ENCODE measurements at places on chromosomes 6 and 20.

DNA sequence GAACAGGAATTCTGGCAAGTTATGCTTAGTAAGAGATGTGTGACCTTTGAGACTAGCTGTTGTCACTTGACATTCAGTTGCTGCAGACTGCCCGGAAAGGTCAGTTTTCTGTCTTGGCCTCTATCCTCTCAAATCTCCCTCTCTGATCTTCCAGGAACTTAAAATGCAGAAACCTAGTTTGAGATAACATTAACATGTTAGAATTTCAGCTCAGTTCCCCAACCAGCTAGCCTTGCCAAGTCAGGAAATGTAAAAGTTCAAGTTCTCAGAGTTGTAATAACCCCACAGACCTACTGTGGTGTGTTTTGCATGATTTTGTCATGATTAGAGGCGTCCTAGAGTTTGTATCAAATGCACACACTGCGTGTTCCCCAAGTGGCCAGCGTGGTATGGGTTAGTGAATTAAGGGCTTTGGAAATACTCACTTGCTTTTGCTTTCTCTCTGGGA lies 46.6 kb downstream of the DUSP22 start:
- DNase-seq = no peak

GRCh38 chr20:35559042-35559693 lies 17.3 kb downstream of the ERGIC3 start:
- no peak for DNase-seq

GRCh38 chr20:43984587-43984986 lies 69.9 kb downstream of the TOX2 start:
- DNase-seq = no peak

DNA sequence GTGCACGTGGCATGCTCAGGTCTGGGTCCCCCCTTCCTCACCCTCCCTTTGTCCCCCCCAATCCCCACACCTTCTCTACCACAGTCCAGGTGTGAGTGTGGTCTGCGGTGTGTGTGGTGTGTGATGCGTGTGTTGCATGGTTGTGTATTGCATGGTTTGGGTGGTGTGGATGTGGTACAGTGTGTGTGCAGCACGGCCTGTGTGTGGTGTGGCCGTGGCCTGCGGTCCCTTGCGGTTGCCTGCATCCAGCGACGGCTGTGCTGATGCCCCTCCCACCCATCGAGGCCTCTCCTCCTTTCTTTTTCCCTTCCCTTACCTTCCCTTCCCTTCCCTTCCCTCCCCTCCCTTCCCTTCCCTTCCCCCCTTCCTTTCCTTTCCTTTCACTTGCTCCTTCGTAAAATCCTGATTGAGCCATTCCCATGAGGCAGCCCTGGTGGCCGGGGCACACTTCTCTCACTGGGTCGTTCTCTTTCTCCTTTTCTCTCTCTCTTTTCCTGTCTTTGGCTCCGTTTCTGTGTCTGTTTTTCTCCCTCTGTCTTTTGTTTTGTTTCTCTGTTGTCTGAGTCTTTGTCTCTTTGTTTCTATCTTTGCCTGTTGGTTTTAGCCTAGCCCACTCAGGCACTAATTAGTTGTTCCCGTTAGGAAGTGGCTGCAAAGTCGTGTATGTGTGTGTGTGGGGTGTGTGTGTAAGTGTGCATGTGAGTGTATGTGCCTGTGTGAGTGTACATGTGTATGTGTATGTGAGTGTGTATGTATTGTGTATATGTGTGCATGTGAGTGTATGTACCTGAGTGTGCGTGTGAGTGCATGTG lies 65.7 kb downstream of the SRC start:
- no peak for DNase-seq

- DNase-seq = no peak
These were observed 23.9 kb upstream of the FAM83C start for GRCh38 chr20:35316086-35316485.

DNA sequence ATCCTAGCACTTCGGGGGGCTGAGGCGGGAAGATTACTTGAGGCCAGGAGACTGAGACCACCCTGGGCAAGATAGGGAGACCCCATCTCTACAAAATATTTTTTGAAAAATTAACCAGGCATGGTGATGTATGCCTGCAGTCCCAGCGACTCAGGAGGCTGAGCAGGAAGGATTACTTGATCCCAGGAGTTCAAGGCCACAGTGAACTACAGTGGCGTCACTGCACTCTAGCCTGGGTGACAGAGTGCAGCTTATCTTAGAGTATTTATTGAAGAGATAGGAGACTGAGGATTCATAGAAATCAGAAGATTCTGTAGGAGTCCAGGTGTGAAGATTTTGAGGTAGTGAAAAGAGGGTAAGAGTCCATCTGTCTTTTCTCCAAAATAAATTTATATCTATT lies 45.0 kb downstream of the SLC17A5 start:
- no peak for DNase-seq
